Astrocyte of the cerebellum (primary cell): ENCODE measurements at places on chromosomes 7 and 10.

DNA sequence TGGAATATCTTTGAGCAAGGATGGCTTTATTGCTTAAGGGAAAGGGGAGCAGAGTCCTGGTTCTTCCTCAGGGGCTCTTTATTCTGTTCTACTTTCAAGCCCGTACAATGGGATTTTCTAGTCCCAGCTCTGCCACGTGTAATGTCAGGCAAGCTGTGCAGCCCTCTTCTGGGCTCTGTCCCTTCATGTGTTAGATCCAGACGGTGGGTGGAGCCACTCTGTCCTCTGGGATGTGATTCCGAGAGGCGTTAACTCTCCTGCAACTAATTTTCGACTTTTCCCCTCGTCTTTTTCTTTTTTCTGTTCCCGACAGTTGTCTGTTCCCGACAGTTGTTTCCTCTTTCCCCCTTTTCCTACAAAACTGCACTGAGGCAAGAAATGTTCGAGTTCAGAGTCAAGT is 34.8 kb downstream of the FBH1 start:
- no peak for DNase-seq

DNA sequence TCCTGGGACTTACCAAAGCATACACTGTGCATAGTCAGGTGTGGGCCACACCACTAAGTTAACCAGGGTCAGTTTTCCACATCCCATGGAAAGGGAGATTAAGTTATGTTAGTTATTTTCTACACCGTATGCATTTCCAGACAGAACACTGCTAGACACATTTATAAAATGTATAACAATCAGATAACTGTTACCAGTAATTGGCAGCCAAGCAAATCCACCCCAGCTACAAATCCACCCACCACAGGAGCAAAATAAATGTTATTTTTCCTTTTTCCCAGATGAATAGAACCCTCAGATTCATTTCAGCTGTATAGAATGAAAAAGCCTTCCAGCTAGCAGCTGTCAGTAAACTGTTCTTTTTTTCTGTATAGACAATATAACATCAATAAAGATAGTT is 256.9 kb upstream of the FZD1 start:
- DNase-seq: no peak

DNA sequence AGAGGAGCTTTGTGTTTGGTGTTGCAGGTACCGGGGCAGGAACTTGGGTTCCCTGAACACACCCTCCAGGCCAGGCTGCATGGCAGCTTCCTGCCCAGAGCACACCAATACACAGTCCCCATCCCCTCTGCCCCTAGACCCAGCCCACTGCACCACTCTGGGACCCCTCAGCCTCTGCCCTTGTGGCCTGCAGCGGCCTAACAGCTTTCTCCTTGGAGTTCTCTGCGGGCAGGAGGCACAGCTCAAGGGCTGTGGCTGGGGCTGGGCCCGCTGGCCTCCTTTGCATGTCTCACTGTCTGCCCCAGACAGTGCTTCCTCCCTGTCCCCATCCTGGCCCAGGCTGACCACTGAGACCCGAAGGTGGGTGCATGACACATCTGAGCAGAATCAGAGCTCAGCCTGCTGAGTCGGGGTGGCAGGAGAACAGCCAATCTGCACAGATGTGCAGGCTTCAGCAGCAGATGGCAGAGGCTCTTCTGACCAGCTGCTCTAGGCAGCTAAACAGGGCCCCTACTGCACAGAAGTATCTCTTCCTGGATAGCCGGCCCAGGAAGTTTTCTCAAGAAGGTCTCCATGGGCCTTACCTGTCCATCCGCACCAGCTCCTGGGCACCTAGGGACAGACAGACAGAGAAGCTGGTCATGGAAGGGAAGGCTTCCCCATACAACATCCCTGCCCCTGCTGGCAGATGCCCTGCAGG is 20.8 kb downstream of the VSIR start:
- no peak for DNase-seq

GRCh38 chr7:103474956-103475355 is 28.9 kb upstream of the SLC26A5 start:
- DNase-seq: no peak

DNA sequence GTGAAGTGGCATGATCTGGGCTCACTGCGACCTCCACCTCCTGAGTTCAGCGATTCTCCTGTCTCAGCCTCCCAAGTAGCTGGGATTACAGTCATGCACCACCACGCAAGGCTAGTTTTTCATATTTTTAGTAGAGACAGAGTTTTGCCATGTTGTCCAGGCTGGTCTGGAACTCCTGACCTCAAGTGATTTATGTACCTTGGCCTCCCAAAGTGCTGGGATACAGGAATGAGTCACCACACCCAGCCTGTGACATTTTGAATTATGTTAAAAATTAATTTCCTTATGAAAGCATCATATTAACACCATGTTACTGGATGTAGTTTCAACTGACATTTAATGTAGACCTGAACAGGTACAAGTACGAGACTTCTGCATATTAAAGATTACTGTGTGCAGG is 24.3 kb downstream of the ABCB4 start:
- no peak for DNase-seq

DNA sequence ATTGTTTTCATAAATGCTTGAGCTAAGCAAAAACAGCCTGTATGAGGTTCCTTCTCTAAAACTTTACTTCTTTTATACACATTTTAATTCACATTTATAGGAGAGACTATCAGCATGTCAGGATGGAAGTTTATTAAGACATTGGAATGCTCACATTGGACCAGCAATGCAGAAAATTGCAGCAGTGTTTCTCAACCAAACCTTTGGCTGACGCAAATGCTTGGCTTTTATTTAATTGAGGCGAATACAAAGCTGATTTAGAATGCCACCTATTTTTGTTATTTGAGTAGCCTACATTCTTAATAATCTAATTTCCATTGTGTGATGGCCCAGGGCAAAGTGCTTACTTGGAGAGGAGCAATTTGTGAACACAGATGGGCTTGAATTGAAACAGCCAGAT is 283.2 kb downstream of the ARL4A start:
- no peak for DNase-seq

DNA sequence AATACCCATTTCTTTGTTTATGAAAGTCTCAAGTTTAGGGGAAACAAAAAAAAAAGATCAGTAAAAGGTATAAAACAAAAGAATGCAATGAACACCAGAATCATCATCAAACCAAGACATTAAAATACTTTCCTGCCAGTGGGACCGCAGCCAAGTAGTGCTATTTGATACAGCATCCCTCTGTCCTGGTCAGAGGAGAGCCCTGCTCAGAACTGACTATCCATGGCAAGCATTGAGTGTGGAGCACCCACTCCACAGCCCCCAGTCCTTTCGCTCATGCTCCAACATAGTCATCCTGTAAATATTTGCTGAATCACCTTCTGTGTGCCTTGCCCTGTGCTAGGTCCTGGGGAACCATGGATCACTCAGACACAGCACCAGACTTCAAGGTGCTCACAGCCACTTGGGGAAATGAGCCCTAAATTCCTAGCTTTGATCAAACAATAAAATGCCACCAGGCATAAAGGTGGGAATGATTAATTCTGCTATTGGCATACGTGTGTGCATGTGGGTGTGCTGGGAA is 213.6 kb upstream of the TBX20 start:
- no peak for DNase-seq

DNA sequence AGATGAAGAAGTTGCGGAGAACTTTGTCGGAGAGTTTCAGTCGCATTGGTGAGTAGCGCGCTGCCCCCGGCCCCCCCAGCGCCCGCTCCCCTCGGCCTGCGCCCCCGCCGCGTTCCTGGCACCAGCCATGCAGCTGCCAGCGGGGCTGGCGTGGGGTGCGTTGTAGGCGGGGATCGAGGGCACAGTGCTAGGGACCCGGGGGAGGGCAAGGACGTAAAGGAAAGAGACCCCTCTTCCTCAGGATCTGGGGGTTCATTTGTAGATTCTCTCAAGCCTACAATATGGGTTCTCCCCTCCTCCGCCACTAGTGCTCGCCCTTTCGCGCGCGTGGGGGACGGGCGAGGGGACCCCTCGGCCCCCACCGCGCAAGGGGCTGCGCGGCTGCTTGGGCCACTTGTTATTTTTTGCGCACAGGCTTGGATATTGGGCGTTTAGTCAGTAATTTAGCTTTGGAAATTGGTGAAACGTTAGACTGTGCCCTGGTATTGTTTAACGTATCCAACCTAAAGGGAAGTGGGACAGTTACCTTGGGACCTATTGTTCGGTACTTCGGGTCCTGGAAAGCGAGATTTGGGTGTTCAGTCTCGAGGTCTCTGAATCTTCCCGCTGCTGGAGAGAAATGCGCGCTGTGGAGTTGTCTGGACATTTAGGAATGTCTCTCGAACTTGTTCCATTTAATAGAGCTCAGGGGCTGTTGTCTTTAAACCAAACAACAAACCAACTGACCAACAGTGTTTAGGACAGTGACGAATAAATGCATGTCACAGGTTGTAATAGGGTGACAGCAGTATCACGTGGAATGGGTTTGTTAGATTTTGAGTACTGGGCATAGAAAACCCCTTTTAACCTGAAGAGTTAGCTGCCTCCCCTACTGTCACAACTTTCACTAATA is 796 bp downstream of the CDK14 start:
- no peak for DNase-seq

- DNase-seq: no peak
Measured at GRCh38 chr10:129761981-129762956, 201.8 kb downstream of the EBF3 start.

DNA sequence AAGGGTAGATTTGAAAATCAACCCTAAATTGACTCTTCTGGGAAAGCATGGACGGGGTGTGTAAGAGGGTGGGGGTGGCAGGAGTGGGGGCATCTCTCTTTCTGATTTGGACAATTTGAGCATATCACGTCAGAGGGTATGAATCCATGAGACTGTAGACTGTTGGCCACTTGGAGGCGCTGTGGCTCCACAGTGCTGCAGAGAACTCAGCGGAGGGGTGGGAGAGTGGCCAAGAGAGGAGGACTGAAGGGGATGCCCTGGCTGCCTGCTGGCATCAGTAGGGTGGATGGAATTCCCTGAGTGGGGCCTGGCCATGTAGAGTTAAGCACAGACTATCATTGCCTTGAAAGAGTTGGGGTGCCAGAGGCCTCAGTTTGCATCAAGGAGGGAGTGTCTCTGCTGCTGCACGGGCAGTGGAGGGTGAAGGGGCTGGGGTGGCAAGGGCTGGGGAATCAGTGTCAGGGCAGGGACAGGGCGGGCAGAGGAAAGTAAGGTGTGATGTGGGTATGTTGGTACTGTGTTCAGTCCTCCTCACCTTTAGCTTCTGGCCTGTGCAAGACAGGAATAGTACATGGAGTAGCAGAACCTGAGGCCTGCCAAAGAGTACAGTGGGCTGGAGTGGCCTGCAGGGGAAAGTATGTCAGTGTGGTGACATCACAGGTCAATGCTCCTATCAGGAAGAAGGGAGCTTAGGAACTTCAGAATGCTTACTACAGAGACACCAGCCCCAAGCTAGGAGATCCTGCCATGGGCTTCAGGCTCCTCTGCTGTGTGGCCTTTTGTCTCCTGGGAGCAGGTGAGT is 133.5 kb upstream of the PRSS58 start:
- DNase-seq: no peak

- DNase-seq: no peak
Measured at GRCh38 chr7:8149222-8149621, 112.7 kb downstream of the ICA1 start.

DNA sequence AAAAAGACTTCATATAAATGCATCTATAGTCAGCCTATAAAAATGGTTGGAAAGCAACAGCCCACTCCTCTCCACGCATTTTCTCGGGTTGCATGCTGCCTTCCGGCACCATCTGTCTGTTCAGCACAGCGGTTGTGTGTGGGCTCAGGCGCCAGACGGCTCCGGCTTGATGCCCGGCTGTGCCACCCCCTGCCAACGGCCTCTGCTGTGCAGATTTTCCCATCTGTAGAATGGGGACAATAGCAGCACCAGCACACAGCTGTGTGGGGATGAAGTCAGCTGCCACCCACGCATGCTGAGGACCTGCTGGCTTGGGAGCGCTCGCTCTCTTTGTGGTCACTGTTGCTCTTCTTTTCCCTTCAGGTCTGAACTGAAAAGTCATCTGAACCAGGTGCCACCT is 19.5 kb downstream of the PRKAG2 start:
- DNase-seq: no peak

DNA sequence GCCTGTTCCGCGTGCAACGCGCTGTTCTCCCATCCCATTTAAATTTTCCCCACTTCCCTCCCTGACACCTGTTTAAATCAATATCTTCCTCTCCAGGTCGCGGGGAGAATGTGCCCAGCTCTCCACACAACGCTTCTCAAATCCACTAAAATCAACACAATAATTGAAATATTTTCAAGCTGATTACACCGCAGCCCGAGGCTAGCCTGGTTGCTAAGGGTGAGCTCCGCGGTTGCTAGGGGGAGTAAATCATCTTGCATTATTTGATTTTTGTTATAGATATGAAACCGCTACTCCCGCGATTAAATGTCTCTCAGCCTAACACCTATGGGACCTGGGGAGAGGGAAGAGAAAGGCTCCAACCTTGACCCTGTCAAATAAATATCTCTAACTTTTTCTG is 36.2 kb downstream of the UNCX start:
- DNase-seq: no peak

- no peak for DNase-seq
Measured at GRCh38 chr10:110461088-110461487, 36.6 kb upstream of the DUSP5 start.

GRCh38 chr10:1715821-1716220 is 21.5 kb downstream of the ADARB2 start:
- DNase-seq: no peak

- no peak for DNase-seq
Measured at GRCh38 chr7:155219947-155220769, 77.5 kb upstream of the INSIG1 start.

- no peak for DNase-seq
Measured at GRCh38 chr7:21980926-21981500, 35.3 kb upstream of the CDCA7L start.

- no peak for DNase-seq
Measured at GRCh38 chr7:123028339-123028738, 32.8 kb upstream of the TAS2R16 start.

DNA sequence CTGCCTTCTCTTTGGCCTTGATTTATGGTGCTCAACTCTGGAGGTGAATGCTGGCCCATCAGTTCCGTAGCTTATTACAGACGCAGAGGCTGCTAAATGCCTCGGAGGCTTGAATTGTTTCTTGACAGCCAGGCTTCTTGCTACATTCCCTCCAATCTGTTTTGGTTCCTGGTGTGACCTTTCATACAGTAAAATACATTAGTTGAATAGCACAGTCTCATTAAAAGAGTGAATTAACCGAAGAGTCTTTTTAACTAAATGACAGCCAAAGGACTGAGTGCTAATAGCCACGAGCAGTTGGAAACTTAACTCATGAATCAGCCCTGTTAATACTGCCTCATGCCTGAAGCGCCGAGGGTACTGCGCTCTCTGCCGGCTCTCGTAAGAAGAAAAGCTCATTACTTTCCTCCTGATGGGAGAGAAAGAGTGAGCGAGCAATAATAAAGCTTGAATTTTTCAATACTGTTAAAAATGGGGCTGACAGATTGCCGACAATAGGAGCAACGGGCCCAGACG is 236.4 kb upstream of the GPR26 start:
- no peak for DNase-seq

GRCh38 chr10:97188261-97188711 is 2.5 kb upstream of the SLIT1 start:
- DNase-seq: no peak

- no peak for DNase-seq
Measured at GRCh38 chr10:105967256-105967655, 1197.2 kb downstream of the SORCS1 start.

GRCh38 chr7:92731335-92732063 is 104.9 kb downstream of the CDK6 start:
- no peak for DNase-seq
